Renal cortical epithelial cell (primary cell): ENCODE measurements at places on chromosomes 5 and 9.

GRCh38 chr5:39083968-39084367, 9.8 kb upstream of the RICTOR start:
- no peak for DNase-seq

DNA sequence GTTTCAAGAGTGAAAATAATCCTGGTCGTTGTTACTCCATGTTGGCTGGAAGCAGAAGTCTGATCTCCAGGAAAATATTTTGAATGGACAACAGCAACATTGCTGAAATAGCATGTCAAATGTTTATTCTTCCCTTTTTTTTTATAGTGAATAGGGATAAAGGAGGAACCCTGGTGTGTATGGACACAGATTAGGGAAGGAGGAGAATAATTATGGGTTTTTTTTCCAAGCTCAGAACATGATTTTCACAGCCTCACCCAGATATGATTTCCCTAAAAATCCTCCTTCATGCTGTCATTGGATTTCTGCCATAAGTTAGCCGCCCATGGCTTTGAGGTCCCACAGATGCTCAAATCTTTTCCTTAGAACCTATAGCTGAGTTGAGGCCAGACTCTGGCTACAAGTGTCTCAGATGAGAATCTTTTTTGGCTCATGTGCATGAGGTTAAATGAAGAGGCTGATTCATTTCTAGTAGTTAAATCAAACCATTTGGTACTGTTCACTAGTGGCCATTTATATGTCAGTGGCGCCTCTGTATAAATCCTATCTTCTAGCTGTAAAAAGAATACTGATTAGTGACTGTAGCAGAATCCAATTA, 65.5 kb upstream of the LIFR start:
- DNase-seq, result no peak

GRCh38 chr5:38789134-38789533, 56.7 kb upstream of the OSMR start:
- no peak for DNase-seq

DNA sequence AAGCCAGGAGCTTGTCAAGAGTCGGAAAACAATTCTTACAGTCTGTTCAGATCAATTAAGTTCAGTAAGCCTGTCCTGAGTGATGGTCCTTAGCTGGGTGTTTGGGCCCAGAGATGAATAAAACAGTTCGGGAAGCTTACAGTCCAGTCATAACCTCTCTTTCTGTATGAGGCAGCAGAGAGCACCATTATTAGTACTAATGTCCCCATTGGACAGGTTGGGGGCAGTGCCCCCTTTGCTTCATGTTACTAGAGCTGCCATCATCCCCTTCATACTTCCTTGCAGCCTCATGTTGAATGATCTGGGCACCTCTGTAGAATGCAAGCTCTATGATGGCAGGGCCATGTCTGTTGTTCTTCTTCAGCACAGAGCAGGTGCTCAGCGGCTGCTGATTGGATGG, 9.8 kb downstream of the DOCK2 start:
- DNase-seq, result no peak

- DNase-seq, result no peak
Observed at GRCh38 chr9:107360098-107360497, 77.0 kb downstream of the RAD23B start.

DNA sequence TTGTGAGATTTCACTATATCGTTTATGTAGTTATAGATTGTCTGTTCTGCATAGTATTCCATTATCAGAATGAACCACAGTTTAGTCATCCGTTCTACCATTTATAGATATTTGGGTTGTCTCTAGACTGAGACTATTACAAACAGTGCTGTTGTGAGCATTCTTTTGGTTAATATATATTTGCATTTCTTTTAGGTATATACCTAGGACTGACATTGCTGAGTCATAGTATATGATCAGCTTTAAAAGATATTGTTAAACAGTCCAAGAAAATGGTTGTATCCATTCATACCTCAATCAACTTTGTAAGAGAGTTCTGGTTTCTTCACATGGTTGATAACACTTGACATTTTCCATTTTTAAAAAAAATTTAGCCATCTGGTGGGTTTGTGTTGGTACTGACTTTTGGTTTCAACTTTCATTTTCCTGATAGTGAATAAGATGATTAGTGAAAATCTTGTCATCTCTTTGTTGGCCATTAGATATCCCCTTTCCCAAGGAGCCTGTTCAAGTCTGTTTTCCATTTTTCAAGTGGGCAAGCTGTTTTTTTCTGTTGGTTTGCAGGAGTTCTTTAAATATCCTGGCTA, 22.9 kb upstream of the ADAM19 start:
- no peak for DNase-seq

DNA sequence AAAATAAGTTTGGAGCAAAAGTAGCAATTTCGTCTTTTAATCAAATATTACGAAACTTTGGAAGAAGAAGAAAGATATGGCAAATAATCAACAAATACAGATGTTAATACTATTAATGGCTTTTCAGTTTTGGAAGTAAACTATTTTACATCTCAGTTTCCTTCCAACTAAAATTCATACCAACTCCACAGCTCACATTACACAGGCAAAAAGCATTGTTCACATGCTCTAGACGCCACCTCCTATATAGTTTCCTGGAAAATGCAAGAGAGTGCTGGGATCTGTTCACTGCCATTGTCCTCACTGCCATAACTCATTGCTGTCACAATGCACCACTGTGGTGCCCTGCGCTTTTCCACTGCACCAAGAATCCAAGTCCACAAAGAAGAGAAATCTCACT, 149.0 kb upstream of the FTMT start:
- DNase-seq, result no peak

DNA sequence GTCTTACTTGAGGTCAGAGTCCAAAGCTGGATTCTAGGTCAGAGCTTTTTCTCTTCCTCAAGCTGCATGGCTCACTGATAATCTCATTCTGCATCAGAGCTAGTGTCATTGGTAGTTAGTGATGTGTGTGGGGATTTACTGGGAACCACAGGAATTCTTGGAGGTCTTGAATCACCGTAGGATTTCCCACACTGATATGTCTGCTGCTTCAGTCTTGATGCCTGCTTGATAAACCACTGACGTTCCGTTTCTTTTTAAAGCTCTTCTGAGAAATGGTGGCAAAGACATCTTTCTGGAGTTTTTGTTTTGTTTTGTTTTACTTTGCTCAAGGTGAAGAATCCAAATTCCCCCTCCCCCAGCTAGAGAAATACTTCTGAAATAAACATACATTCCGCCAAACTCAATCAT, 1.2 kb upstream of the GARIN3 start:
- DNase-seq, result peak; percentile 76

GRCh38 chr5:1502046-1502736, 21.6 kb downstream of the LPCAT1 start:
- DNase-seq, result no peak

DNA sequence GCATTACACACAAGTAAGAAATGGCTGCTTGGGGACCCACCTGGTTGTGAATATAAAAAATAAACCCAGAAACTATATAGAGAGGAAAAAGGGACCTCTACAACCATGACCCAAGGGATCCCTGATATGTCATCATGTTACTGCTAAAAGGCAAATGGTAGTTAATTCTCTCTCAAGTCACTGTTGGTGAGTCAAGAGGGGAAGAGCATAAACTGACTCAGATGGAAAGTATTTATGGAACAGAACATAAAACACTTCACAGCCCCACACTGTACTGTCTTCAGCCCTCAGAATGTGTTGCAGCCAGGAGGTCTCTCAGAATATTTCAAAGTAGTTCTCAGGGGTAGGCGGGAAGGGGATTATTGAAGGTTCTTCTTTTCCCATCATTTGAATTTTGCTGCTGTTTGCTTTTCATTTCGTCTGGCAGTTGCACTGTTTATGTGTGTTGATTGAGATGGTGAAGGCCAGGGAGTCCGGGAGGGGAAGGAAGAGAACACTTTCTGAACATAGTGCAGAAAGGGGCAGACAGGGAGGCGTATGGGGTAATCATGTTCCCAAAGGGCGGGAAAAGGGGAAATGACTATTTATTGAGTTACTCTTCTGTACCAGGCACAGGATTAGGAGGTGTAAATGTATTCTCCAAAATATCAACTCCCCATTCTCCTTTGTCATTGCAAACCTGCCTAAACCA, 85.5 kb downstream of the TEK start:
- peak; percentile 86 for DNase-seq

DNA sequence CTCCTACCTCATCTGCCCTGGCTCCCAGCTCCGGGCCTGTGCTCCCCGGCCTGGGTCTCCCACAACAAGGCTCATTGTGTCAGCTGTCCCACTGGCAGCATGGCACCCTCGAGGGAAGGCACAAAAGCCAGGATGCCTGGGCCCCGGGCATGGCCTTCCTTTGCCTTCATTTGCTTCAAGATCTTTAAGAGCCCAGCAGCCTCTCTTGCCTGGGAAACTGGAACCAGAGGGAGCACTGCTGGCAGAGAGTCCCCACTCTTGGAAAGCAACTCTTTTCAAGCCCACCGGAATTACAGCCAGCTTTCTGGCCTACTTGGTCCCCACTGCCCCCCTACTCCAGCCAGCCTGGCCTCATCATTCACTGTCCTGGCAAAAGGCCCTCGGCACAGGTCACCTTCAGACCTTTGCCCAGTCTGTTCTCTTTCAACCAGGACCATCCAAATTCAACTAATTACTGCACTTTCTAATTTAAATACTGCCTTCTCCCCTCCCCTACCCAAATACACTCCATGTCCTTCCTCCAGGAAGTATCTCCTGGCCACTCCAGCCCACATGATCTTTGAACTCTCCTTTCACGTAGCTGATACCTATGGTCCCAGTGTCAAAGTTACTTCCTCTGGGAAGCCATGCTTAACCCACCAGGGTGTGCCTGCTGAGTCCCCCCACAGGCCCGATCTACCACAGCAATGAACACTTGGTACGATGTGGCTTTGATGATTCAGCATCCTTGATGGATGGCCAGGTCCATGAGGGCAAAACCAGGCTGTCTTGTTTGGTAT, 8.9 kb downstream of the ZER1 start:
- DNase-seq, result peak; percentile 46

- DNase-seq, result no peak
Observed at GRCh38 chr5:42963412-42963811, 76.7 kb downstream of the ANXA2R start.

GRCh38 chr5:151643388-151643787, 43.3 kb downstream of the SPARC start:
- DNase-seq, result no peak

DNA sequence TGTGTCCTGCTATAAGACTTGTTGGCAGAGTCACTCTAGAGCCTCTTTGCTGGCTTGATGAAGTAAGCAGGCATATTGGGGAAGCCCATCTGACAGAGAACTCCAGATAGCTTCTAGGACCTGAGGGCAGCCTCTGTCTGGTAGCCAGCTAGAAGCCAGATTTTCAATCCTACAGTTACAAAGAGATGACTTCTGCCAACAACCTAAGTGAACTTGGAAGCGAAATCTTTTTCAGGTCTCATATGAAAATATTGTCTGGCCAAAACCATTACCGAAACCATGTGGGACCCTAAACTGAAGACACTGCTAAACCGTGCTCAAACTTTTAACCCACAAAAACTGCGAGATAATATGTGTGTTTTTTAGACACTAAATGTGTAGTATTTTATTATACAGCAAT, 140.9 kb downstream of the MRPS30 start:
- no peak for DNase-seq

DNA sequence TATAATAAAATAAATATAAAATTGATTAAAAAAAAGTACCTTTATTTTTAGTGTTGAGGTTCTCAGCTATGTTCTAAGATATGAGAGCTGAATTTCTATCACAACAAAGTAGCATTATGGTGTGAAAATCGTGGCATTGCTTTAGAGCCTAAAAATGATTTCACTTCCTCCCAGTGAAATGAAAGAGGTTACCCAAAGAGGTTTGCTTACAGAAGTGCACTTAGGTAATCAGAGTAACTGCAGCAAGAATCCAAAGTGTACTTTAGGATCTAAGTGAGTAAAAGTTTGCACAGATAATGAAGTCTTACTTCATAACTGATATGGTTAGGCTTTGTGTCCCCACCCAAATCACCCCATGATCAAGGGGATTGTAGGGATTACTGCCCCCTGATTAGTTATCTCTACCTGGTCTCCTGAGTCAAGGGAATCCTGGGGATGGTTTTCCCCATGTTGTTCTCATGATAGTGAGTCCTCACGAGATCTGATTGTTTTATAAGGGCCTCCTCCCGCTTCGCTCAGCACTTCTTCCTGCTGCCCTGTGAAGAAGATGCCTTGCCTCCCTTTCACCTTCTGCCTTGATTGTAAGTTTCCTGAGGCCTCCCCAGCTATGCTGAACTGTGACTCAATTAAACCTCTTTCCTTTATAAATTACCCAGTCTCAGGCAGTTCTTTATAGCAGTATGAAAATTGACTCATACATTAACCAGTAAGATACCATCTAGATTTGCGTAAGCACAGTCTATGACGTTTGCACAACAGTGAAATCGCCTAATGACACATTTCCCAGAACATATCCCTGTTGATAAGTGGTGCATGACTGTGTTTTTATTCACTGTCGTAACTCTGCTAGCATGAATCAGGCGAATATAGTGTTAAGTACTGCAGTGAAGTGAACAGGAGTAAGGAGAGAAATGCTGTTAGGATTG, 40.3 kb upstream of the LRRC70 start:
- DNase-seq, result peak; percentile 72

DNA sequence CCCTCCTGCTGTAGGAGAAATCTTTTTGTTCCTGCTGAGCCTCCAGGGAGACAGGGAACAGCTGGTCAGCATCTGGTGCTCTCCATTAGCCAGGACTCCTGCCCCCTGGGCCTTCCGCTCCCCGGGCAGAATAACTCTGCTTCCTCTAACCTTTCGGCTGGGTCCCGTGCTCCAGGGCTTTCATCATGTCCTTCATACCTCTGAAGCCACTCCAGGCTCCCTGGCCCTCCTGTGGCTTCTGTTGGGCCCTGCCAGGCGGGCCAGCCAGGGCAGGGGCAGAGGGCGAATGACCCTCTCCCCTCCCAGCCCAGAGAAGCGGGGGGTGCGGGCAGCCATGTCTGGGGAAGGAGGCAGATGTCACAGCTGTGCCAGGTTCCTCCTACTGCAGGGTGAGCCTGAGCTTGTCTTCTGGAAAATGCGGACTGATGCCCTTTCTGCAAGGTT, 81.7 kb upstream of the LMX1B start:
- no peak for DNase-seq

GRCh38 chr9:4327504-4328191, 27.8 kb upstream of the GLIS3 start:
- DNase-seq, result peak; percentile 57

GRCh38 chr5:110195288-110195687, 505.6 kb downstream of the MAN2A1 start:
- no peak for DNase-seq

GRCh38 chr9:87525546-87526303, 28.1 kb downstream of the DAPK1 start:
- DNase-seq, result no peak

GRCh38 chr9:1050125-1050895, at the start of gene DMRT2:
TSS of gene DMRT2 (plus strand) at chr9:1050357. CDS start at chr9:1051614, 1,257 bp downstream.
- peak; percentile 33 for DNase-seq

GRCh38 chr5:14455814-14456321, 125.7 kb upstream of the OTULINL start:
- no peak for DNase-seq

- DNase-seq, result no peak
Observed at GRCh38 chr9:14706530-14707140, 13.4 kb upstream of the ZDHHC21 start.

GRCh38 chr9:72251589-72251988, 102.3 kb downstream of the GDA start:
- no peak for DNase-seq

- no peak for DNase-seq
Observed at GRCh38 chr9:122234022-122234748, 5.4 kb upstream of the LHX6 start.
